Lower lobe of right lung (tissue), 2 donors: ENCODE measurements at places on chromosomes 16 and 17. TPM values are rescaled to one million over a fixed set of nuclear protein-coding genes. Genes with fewer than 3 reads are reported as not detected.

GRCh38 chr17:28515518-28515917, 9.4 kb downstream of the FOXN1 start:
- H3K27me3 ChIP-seq: peaks cover 4% of the 10 kb centered on the region
- DNase-seq: no peak
- H3K27ac ChIP-seq: no peak overlapping the region

DNA sequence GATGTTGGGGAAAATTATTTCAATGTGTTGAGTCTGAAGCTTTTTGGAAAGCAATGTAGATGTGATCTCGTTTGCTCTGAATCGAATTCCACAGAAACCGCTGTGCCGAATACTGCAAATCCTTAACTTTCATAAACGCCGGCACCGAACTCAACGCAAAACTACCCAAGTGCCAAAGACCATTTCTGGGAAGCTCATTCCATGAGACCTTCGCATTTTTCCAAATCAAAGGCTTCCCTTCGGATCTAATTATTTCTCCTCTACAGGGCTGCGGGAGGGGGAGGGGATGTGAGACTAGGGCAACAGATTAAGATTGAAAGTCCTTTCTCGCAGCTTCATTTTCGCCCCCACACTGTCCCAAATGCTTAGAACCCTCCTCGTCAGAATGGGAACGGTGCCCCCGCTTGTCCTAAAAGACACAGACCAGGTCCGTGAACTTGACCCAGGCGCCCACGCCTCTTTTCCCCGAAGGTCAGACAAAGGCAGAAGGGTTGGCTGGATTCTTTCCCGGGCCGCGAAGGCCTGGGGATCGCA, 4.0 kb downstream of the PRAC1 start:
- H3K27me3 ChIP-seq: peaks cover 100% of the 10 kb centered on the region
- peaks cover 18% of the 10 kb centered on the region for H3K4me1 ChIP-seq
- no peak overlapping the region for H3K27ac ChIP-seq
- H3K36me3 ChIP-seq: no peaks in the 10 kb centered on the region
- no peak overlapping the region for H3K4me3 ChIP-seq

GRCh38 chr17:42809250-42809649, 10.6 kb downstream of the CNTD1 start:
- no peaks in the 10 kb centered on the region for H3K27me3 ChIP-seq
- peaks cover 55% of the 10 kb centered on the region for H3K36me3 ChIP-seq
- DNase-seq: no peak
- H3K4me1 ChIP-seq: no peaks in the 10 kb centered on the region

DNA sequence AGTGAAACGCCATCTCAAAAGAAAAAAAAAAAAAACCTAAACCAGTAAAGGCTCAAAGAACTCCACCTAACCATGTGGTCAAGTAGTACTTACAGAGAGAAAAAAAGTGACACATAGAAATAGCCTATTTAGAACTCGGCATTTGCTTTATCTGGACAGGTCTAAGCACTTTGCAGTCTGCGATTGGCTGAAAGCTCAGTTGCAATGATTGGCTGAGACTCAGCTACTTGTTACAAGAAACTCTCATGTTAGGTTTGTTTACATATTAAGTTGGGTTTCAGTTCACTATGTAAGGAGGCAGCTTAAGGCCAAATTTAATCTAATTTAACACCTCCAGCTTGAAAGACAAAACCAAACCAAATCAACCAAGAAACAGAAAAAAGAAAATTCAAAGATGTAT, 19.1 kb downstream of the ABCC3 start:
- H3K27ac ChIP-seq: no peak overlapping the region
- no peak for DNase-seq
- H3K4me3 ChIP-seq: no peak overlapping the region

- H3K4me1 ChIP-seq: peaks cover 34% of the 10 kb centered on the region
- H3K36me3 ChIP-seq: no peaks in the 10 kb centered on the region
- H3K4me3 ChIP-seq: no peak overlapping the region
Measured at GRCh38 chr16:87369117-87369765, 14.3 kb downstream of the FBXO31 start.

NPIPB6 gene
- not detected for total RNA-seq

RNF112 gene
- total RNA-seq: 1.8 TPM

DNA sequence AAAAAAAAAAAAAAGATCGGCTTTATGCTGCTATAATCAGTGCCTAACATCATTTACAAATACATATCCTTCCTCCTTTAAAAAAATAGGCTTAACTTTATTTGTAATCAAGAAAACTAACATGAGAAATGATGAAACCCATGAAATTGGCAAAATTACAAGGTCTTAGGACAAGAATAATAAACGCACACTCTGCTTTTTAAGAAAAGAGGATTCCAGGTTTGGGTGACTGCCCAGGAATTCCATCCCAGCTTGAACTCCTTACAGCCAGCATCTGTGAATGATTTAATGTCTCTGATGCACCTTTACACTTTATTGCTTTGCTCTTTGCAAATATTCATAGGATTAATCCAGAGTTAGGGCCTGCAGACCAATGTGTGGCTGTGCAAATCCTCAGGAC, 196.0 kb downstream of the CBLN1 start:
- H3K36me3 ChIP-seq: no peaks in the 10 kb centered on the region
- DNase-seq: no peak
- no peaks in the 10 kb centered on the region for H3K4me1 ChIP-seq

DNA sequence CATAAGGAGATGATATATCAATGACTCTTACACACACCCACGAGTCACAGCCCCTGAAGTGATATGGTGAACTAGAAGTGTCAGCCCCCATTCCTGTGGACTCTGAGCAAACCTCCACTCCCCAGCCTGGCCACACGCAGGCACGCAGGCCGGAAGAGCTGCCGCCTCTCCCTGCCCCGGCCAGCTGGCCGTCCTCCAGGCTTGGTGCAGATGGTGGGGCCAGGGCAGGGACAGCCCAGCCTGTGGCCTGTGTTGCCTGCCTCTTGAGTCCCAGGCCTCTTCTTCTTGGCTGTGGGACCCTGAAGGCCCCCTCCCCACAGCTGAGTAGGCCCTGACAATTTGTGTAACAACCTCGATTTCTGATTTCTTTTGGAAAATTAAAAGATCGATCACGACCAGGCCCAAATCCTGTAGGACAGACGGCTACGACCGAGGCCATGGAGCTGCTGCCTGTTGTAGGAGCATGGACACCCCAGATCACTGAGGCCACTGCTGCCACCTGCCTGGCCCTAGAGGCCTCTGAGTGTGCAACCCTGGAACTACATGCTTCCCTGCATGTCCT, 10.0 kb upstream of the MPRIP start:
- peaks cover 43% of the 10 kb centered on the region for H3K4me1 ChIP-seq
- H3K36me3 ChIP-seq: no peaks in the 10 kb centered on the region
- H3K4me3 ChIP-seq: no peak overlapping the region
- peak overlapping the region; percentile 31 for H3K27ac ChIP-seq
- no peaks in the 10 kb centered on the region for H3K27me3 ChIP-seq
- DNase-seq: peak; percentile 77

DNA sequence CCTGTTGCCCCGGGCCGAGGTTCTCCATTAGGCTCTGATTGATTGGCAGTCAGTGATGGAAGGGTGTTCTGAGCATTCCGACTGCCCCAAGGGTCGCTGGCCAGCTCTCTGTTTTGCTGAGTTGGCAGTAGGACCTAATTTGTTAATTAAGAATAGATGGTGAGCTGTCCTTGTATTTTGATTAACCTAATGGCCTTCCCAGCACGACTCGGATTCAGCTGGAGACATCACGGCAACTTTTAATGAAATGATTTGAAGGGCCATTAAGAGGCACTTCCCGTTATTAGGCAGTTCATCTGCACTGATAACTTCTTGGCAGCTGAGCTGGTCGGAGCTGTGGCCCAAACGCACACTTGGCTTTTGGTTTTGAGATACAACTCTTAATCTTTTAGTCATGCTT, 74.2 kb downstream of the HAPSTR1 start:
- DNase-seq: no peak
- H3K27me3 ChIP-seq: no peaks in the 10 kb centered on the region
- H3K36me3 ChIP-seq: no peaks in the 10 kb centered on the region
- no peak overlapping the region for H3K4me3 ChIP-seq

- peaks cover 19% of the 10 kb centered on the region for H3K36me3 ChIP-seq
- H3K4me3 ChIP-seq: no peak overlapping the region
- H3K27ac ChIP-seq: no peak overlapping the region
- peaks cover 7% of the 10 kb centered on the region for H3K4me1 ChIP-seq
Measured at GRCh38 chr16:53152329-53152728, 97.5 kb downstream of the CHD9 start.

YBX2 gene
- 0.41 TPM for total RNA-seq

NOTUM gene
- total RNA-seq: 4.4 TPM

MTSS2 gene
- 60.8 TPM for total RNA-seq

DNA sequence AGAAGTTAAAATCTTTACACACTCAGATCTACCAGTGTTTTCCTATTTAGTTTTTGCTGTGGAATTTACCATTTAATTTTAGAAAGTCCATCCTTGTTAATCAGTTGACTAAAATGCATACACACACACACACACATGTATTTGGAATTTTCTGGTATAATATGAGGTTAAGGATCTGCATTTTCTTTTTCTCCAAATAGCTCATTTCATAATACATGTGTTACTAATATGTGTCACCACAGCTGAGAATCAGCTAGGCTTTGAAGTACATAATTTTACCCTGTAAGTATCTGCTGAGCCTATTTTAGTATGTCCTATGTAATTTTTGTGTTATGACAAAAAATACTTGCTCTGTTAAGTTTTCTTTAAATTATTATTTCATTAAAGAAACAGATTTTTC, 143.2 kb downstream of the PHKB start:
- H3K36me3 ChIP-seq: peaks cover 21% of the 10 kb centered on the region
- no peaks in the 10 kb centered on the region for H3K27me3 ChIP-seq
- H3K4me1 ChIP-seq: no peaks in the 10 kb centered on the region
- no peak for DNase-seq
- H3K27ac ChIP-seq: no peak overlapping the region

GRCh38 chr17:51765282-51766135, 393.0 kb downstream of the CA10 start:
- H3K4me1 ChIP-seq: no peaks in the 10 kb centered on the region
- H3K4me3 ChIP-seq: no peak overlapping the region
- no peak for DNase-seq
- H3K27ac ChIP-seq: no peak overlapping the region

SPATA32 gene
- not detected for total RNA-seq

CCL13 gene
- total RNA-seq: 14.6 TPM

GRCh38 chr17:57242148-57242547, 14.2 kb upstream of the MSI2 start:
- peaks cover 7% of the 10 kb centered on the region for H3K27me3 ChIP-seq
- DNase-seq: no peak
- no peak overlapping the region for H3K27ac ChIP-seq
- H3K4me1 ChIP-seq: no peaks in the 10 kb centered on the region

DNA sequence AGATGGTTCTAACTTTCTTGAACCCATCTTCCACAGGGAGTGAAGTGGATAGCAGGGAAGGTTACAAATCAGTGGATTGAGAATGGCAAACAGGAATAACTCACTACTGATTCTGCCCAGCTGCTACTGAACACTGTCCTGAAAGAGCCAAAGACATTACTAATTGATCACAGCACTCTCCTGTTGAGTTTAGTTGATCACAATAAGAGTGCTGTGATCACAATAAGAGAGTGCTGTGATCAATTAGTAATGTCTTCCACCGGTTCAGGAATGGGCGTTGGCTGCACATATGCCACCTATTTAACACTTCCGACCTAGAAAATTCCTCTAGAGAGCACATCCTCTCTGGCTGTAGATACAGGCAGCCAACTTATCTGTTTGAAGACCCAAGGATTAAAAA, 11.4 kb downstream of the CFAP97D1 start:
- H3K4me1 ChIP-seq: no peaks in the 10 kb centered on the region
- no peak overlapping the region for H3K27ac ChIP-seq
- H3K27me3 ChIP-seq: no peaks in the 10 kb centered on the region

DNA sequence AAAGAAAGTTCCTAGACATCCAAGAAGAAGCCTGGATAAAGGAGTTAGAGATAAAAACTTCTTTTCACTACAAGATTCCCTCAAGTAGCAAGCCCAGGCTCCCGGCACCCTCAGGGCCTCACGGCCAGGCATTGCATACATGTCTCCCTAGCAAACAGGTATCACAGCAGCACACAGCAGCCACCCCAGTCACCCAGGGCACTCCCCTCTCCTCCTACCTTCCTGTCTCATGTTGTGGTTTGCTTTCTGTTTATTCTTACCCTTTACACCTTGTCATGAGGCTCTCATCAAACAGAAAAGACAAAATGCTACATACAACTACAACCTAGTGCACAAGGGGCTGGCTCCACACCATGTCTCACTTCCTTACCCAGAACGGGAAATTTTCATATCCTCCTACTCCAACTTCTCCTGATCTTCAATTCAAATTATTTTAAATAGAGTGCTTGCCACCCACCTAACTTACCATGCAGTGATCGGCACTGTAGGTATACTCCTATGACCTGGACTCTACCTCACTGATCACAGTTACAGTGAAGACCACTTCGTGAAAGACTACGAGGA, 42.7 kb downstream of the XPO6 start:
- peaks cover 77% of the 10 kb centered on the region for H3K36me3 ChIP-seq
- H3K4me3 ChIP-seq: no peak overlapping the region
- peaks cover 5% of the 10 kb centered on the region for H3K4me1 ChIP-seq
- DNase-seq: no peak
- no peaks in the 10 kb centered on the region for H3K27me3 ChIP-seq

DNA sequence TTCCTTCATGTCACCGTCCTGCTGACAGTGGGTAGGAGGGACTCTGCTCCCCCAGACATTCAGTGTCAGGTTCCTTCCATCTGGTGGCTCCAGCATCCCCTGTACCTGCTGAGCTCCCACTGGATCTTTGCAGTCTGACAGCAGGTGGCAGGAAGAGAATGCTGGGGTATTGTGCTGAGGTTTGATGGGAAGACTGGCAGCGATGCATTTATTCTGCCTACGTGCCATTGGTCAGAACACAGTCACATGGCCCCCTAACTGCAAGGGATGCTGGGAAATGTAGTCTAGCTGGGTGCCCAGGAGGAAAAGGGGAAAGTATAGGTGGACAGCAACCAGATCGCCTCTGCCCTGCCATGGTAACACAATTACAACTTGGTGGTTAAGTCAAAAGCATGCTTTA, 44.4 kb downstream of the IRX3 start:
- no peak overlapping the region for H3K4me3 ChIP-seq
- H3K36me3 ChIP-seq: no peaks in the 10 kb centered on the region
- DNase-seq: no peak
- H3K27me3 ChIP-seq: no peaks in the 10 kb centered on the region

PYY gene
- not detected for total RNA-seq

GRCh38 chr17:78019976-78020716, 61.6 kb downstream of the TNRC6C start:
- H3K36me3 ChIP-seq: peaks cover 4% of the 10 kb centered on the region
- no peak for DNase-seq
- no peaks in the 10 kb centered on the region for H3K27me3 ChIP-seq
- H3K4me1 ChIP-seq: no peaks in the 10 kb centered on the region

GRCh38 chr17:80663781-80664206, 119.2 kb downstream of the RPTOR start:
- H3K27ac ChIP-seq: peak overlapping the region; percentile 53
- no peak overlapping the region for H3K4me3 ChIP-seq
- H3K4me1 ChIP-seq: peaks cover 21% of the 10 kb centered on the region
- no peaks in the 10 kb centered on the region for H3K27me3 ChIP-seq

TP53TG3C gene
- not detected for total RNA-seq

SLFN5 gene
- 47.6 TPM for total RNA-seq

- H3K4me1 ChIP-seq: no peaks in the 10 kb centered on the region
- no peak for DNase-seq
- no peaks in the 10 kb centered on the region for H3K27me3 ChIP-seq
- H3K27ac ChIP-seq: no peak overlapping the region
Measured at GRCh38 chr16:77480681-77481315, 46.0 kb upstream of the ADAMTS18 start.

- H3K4me1 ChIP-seq: no peaks in the 10 kb centered on the region
- H3K27me3 ChIP-seq: no peaks in the 10 kb centered on the region
- no peak overlapping the region for H3K4me3 ChIP-seq
- DNase-seq: no peak
- H3K27ac ChIP-seq: no peak overlapping the region
Measured at GRCh38 chr16:56825826-56826225, 39.2 kb upstream of the SLC12A3 start.
